Right atrium auricular region (tissue), 2 donors: ENCODE measurements at places on chromosomes 13 and 19. TPM values are rescaled to one million over a fixed set of nuclear protein-coding genes. Genes with fewer than 3 reads are reported as not detected.

The EXOC3L2 gene
- 8.2 TPM for total RNA-seq

The HSD17B14 gene
- 6.3 TPM for total RNA-seq

The RNASEH2B gene
- total RNA-seq: 36.9 TPM

The CERS4 gene
- total RNA-seq: 20.5 TPM

GRCh38 chr13:92379371-92379770 is 847.2 kb upstream of the GPC6 start:
- no peaks in the 10 kb centered on the region for H3K4me1 ChIP-seq
- no peak overlapping the region for H3K27ac ChIP-seq
- no peak overlapping the region for H3K4me3 ChIP-seq
- no peaks in the 10 kb centered on the region for H3K36me3 ChIP-seq
- DNase-seq: no peak

DNA sequence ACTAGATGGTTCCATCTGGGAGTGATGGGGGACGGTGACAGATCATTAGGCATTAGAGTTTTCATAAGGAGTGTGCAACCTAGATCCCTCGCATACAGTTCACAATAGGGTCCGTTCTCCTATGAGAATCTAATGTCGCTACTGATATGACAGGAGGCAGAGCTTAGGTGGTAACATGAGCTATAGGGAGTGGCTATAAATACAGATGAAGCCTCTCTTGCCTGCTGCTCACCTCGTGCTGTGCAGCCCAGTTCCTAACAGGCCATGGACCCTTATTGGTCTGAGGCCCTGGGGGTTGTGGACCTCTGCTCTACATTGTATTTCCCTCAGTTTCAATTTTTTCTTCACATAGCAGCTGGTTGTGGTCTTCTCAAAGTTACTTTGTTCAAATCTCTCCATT is 56.5 kb downstream of the CDK8 start:
- no peak for DNase-seq
- no peak overlapping the region for H3K4me3 ChIP-seq
- H3K36me3 ChIP-seq: no peaks in the 10 kb centered on the region
- H3K4me1 ChIP-seq: no peaks in the 10 kb centered on the region
- no peaks in the 10 kb centered on the region for H3K27me3 ChIP-seq

DNA sequence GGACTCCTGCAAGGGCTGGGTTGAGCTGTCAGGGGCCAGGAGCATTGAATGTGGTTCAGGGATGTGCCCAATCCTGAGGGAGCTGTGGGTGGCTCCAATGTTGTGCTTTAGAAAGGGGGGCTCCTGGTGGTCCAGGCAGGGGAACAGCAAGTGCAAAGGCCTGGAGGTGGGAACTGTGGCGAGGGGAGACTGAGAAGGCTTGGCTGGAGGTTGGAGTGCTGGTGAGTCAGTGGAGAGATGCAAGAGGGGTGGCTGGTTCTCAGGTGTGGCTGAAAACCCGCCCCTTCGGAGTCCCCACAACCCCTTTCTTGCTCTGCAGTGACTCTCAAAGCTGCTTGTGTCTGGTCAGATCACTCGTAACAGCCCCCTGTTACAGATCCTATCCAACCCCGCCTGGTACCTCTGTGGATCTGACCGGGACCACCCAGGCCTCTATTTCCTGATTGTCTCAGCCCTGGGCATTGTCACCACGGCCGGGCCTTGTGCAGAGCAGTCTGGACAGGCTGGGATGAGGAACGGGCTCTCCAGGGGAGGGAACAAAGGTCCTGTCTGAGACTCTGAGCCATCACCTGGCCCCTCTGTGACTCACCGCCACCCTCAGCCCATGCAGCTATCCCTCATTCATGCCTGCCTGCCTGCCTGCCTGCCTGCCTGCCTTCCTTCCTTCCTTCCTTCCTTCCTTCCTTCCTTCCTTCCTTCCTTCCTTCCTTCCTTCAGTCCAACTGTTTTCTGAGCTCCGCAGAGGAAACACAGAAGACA is 1.4 kb upstream of the KCNN1 start:
- no peaks in the 10 kb centered on the region for H3K27me3 ChIP-seq
- H3K27ac ChIP-seq: no peak overlapping the region
- no peaks in the 10 kb centered on the region for H3K4me1 ChIP-seq
- no peak overlapping the region for H3K4me3 ChIP-seq

DNA sequence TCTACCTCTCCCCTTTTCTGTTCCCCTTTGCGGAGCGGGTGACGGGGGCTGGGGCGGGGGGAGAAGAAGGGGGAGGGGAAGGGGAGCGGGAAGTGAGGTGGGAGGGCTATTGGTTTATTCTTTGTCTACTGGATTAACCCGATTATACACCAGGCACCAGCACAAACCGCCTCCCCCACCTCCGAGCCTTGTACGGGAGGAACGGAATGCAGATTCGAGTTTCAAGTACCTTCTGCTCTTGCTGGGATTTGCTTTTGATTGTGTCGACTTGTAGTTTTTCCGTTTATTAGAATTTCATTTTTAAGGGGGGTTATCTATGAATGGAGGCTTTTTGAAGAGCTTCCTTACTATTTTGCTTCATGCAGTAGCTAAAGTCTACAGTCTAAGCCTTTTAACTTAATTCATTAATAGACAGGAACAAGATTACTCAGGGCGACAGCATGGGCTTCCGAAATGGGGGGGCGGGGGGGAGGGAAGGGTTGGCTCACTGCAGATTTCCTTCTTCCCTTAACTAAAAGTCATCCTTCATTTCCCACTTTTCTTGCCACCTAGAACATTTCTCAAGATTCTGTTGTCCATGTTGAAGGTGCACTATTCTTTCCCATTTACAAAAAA is 937 bp upstream of the SPRY2 start:
- H3K36me3 ChIP-seq: peaks cover 7% of the 10 kb centered on the region
- peak overlapping the region; percentile 88 for H3K4me3 ChIP-seq
- no peaks in the 10 kb centered on the region for H3K27me3 ChIP-seq
- H3K27ac ChIP-seq: peak overlapping the region; percentile 97
- DNase-seq: peak; percentile 67
- H3K4me1 ChIP-seq: peaks cover 30% of the 10 kb centered on the region

DNA sequence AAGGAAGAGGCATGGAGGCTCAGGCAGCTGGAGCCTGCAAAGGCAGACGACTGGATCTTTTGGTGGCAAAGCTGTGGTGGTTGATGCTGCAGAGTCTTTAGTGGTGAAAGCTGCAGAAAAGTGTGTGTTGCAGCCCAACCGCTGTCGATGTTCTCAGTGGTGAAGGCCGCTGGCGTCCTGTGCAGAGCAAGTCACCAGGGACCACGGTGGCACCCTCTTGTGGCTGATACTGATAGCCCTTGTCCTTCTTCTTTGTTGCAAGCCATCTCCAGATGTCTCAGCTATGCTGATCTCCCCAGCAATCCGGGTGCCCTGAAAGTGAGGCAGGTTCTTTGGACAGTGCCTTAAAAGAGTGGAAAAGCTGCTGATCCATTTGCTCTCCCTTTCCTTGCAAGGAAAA is 610.9 kb upstream of the PCDH9 start:
- no peak overlapping the region for H3K4me3 ChIP-seq
- H3K36me3 ChIP-seq: no peaks in the 10 kb centered on the region
- H3K27ac ChIP-seq: no peak overlapping the region
- DNase-seq: no peak
- no peaks in the 10 kb centered on the region for H3K4me1 ChIP-seq
- H3K27me3 ChIP-seq: no peaks in the 10 kb centered on the region

DNA sequence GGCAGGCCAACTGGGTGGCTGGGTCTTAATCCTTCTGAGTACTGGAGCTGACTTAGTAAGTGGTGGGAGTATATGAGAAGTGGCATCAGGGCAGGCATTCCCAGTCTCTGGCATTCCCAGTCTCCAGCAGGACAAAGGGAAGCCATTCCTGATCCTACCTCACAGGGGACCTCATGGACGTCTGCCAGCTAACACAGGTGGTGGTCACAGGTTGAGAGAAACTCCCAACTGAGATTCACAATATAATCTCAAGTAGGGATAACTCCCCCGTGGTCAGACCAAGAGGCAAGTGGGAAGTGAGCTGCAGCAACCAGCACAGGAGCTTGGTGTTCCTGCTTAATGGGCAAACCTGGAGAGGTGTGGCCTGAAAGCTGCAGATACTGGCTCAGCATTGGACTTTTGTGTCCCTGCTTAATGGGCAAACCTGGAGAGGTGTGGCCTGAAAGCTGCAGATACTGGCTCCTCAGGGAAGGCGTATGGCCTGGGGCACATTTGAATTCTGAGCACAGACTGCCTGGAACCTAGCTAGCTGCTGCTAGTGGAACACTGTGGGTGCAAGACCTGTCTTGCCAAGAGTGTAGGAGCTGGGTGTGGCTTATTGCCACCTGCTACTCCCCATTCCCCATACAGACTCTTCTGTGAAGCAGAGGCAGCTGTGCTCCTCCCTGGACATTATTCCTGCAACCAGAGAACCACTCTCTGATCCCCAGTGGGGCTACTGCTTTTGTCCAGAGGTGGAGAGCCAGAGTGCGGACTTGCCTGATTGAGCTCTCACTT is 25.9 kb upstream of the OR10H2 start:
- no peak overlapping the region for H3K4me3 ChIP-seq
- no peak for DNase-seq
- H3K27me3 ChIP-seq: no peaks in the 10 kb centered on the region
- H3K4me1 ChIP-seq: no peaks in the 10 kb centered on the region

GRCh38 chr13:110825516-110825915 is 89.4 kb downstream of the ANKRD10 start:
- H3K4me1 ChIP-seq: no peaks in the 10 kb centered on the region
- no peaks in the 10 kb centered on the region for H3K36me3 ChIP-seq

DNA sequence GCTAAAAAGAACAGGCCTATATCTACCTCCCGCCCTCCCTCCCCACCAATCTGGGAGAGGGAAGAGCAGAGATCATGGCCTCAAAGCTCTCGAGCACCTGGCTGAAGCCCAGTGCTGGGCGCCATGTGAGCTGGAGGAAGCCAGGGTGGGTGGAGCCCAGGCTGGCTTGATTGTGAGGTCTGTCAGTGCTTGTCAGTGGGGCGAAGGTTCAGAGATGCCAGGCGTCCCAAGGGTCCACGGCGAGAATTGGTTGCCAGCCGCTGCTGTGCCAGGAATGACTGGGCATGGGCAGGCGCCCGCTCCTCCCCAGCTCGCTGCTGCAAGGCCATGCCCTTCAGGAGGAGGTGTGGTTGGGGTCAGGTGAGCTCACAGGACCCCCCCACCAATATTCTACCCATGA is 11.5 kb downstream of the BEST2 start:
- no peak overlapping the region for H3K27ac ChIP-seq
- no peaks in the 10 kb centered on the region for H3K27me3 ChIP-seq
- peaks cover 13% of the 10 kb centered on the region for H3K36me3 ChIP-seq

GRCh38 chr13:41546372-41547190 is 89.2 kb downstream of the RGCC start:
- DNase-seq: no peak
- peak overlapping the region; percentile 68 for H3K27ac ChIP-seq
- no peaks in the 10 kb centered on the region for H3K36me3 ChIP-seq
- peaks cover 19% of the 10 kb centered on the region for H3K4me1 ChIP-seq

GRCh38 chr19:57667228-57667627 is 1.5 kb upstream of the ZSCAN4 start:
- no peaks in the 10 kb centered on the region for H3K36me3 ChIP-seq
- no peaks in the 10 kb centered on the region for H3K4me1 ChIP-seq
- no peaks in the 10 kb centered on the region for H3K27me3 ChIP-seq
- no peak for DNase-seq

- H3K27ac ChIP-seq: no peak overlapping the region
- no peaks in the 10 kb centered on the region for H3K36me3 ChIP-seq
- no peaks in the 10 kb centered on the region for H3K4me1 ChIP-seq
- no peak for DNase-seq
- no peaks in the 10 kb centered on the region for H3K27me3 ChIP-seq
Observed at GRCh38 chr13:82220641-82221040, 1661.6 kb downstream of the SLITRK1 start.

DNA sequence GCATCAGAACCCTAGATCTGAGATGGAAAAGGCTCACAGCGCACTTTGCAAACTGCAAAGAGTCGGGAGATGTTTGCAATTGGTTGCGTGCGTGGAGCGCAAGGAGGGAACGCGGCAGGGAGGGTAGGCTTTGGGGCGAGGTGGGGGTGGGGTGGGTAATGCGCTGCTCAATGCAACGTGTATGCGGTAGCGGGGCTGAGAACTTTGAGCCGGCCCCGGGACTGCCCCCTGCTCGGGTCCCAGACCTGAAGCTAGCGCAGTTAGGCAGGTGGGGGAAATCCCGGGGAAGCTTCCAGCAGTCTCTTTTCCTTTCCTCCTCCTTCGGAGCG is 971 bp downstream of the FOSB start:
- peak overlapping the region; percentile 51 for H3K4me3 ChIP-seq
- H3K27me3 ChIP-seq: no peaks in the 10 kb centered on the region
- DNase-seq: no peak
- H3K36me3 ChIP-seq: no peaks in the 10 kb centered on the region
- H3K4me1 ChIP-seq: peaks cover 35% of the 10 kb centered on the region

DNA sequence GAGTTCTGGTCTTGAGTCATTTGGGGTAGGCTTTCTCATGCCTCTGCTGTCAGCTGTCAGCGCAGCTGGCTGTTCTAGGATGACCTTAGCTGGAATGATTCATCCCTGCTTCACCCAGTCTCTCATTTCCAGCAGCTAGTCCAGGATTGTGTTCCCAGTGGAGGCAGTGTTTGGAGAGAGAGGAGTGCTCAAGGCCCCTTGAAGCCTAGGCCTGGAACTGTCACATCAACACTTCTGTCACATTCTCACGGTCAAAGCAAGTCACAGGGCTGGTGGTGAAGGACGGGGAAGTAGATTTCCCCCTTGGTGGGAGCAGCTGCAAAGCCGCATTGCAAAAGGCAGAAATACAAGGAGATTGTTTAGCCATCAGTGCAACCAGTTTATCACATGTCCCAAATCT is 15.2 kb downstream of the TPT1 start:
- peak overlapping the region; percentile 79 for H3K27ac ChIP-seq
- H3K27me3 ChIP-seq: no peaks in the 10 kb centered on the region
- peak; percentile 81 for DNase-seq
- H3K36me3 ChIP-seq: no peaks in the 10 kb centered on the region
- no peak overlapping the region for H3K4me3 ChIP-seq

- no peaks in the 10 kb centered on the region for H3K4me1 ChIP-seq
- no peak overlapping the region for H3K4me3 ChIP-seq
- no peak overlapping the region for H3K27ac ChIP-seq
- no peaks in the 10 kb centered on the region for H3K36me3 ChIP-seq
- H3K27me3 ChIP-seq: no peaks in the 10 kb centered on the region
Observed at GRCh38 chr13:99151516-99151915, 49.1 kb upstream of the UBAC2 start.

DNA sequence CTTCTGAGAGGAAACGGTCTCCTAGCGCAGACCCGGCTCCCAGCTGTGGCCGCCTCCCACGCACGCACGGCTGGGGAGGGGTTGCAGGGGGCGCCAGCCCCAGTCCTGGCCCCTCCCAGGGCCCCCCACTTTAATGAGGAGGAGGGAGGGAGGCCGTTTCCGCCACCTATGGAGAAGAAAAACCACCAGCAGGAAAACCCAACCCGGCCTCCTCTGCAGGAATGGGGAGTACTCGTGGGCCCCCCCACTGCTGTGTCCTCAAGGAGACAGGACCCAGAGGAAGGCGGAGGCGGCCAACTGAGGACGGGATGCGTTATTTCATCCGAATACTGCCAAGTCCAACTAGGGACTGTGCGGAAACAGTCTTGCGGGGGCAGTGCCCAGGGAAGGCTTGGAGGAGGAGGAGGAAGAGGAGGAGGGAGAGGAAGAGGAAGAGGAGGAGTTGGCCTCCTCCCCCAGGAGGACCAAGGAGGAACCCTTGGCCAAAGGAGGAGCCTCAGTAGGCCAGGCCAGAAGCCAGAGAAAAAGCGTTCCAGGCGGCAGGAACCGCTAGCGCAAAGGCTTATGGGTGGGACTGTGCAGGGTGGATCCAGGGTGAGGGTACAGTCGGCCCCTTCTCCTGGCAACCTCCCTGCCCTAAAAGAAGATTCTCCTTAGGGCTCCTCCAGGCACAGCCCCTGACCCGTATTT is 3.9 kb upstream of the SSBP4 start:
- peaks cover 56% of the 10 kb centered on the region for H3K4me1 ChIP-seq
- no peaks in the 10 kb centered on the region for H3K27me3 ChIP-seq
- H3K36me3 ChIP-seq: no peaks in the 10 kb centered on the region
- H3K4me3 ChIP-seq: no peak overlapping the region

- no peaks in the 10 kb centered on the region for H3K36me3 ChIP-seq
- no peak for DNase-seq
- no peaks in the 10 kb centered on the region for H3K27me3 ChIP-seq
- no peaks in the 10 kb centered on the region for H3K4me1 ChIP-seq
Observed at GRCh38 chr13:39411511-39411910, 191.5 kb downstream of the LHFPL6 start.
